Dermis microvascular lymphatic vessel endothelial cell (primary cell): ENCODE measurements at places on chromosomes 2 and 18. TPM values are rescaled to one million over a fixed set of nuclear protein-coding genes. Genes with fewer than 3 reads are reported as not detected.

SH3BP4 gene
- total RNA-seq = 16.0 and 21.7 TPM in 2 replicates

PPP3R1 gene
- total RNA-seq = 16.6 and 25.8 TPM in 2 replicates

FEZ2 gene
- 53.6 and 54.0 TPM in 2 replicates for total RNA-seq

TMEM37 gene
- 0.13 TPM in 2 replicates for total RNA-seq

EVX2 gene
- not detected in 2 replicates for total RNA-seq

GKN1 gene
- not detected in 2 replicates for total RNA-seq

AGPS gene
- total RNA-seq = 43.0 and 43.5 TPM in 2 replicates

FSHR gene
- total RNA-seq = not detected in 2 replicates

CTAGE1 gene
- total RNA-seq = not detected in 2 replicates

LAMA3 gene
- total RNA-seq = 6.5 and 7.0 TPM in 2 replicates

ANKRD12 gene
- total RNA-seq = 14.0 and 16.2 TPM in 2 replicates

TMEM198 gene
- total RNA-seq = not detected in 2 replicates

MYL12B gene
- 703 and 866 TPM in 2 replicates for total RNA-seq
